ENCODE measurements at places on chromosomes 3 and 15. TPM values are rescaled to one million over a fixed set of nuclear protein-coding genes. Genes with fewer than 3 reads are reported as not detected.

The GOLGA8Q gene
- 2.5 TPM for polyA plus RNA-seq

The ROBO2 gene
- polyA plus RNA-seq: 106 TPM

The ACTRT3 gene
- polyA plus RNA-seq: 4.2 TPM

The SYNM gene
- 1.9 TPM for polyA plus RNA-seq

The MITF gene
- polyA plus RNA-seq: 40.7 TPM

The PPP2R3A gene
- 25.0 TPM for polyA plus RNA-seq

The KIF23 gene
- 59.4 TPM for polyA plus RNA-seq

The TMEM212 gene
- polyA plus RNA-seq: 0.32 TPM

The ARHGAP11A gene
- polyA plus RNA-seq: 53.0 TPM

Data from left kidney (tissue), 8 donors.